ENCODE measurements at places on chromosomes 3 and 15.
A peak's percentile ranks its signal among the peaks of the same experiment; 100 is the strongest.

DNA sequence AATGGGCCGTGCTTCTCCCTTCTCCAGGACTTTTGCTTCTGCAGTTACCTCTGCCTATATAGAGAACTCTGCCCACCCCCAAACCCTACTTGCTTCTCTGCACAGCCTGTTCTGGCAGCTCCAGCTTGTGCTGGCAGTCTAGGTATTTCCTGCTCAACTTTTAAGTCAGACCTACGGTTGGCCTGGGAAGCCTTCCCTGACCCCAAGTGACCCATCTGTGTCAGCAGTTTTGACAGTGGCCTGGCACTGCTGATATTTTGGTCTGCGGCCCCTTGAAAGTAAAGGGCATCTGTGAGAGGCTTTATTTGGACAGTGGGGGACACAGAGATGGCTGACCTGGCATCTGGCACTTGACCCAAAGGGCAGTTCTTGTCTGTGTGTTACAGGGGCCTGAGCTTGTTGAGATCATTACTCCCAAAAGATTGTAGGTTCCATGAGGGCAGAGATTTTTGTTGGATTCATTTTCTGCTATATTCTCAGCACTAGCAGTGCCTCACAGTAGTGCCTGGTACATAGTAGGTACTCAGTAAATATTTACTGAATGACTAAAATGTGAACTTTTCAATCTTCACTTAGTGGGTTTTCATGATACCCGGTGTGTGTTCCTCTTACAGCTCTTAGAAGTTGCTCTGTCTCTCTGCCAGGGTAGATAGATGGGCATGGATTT, 55.2 kb upstream of the TRAK1 start:
- no peak for DNase-seq

DNA sequence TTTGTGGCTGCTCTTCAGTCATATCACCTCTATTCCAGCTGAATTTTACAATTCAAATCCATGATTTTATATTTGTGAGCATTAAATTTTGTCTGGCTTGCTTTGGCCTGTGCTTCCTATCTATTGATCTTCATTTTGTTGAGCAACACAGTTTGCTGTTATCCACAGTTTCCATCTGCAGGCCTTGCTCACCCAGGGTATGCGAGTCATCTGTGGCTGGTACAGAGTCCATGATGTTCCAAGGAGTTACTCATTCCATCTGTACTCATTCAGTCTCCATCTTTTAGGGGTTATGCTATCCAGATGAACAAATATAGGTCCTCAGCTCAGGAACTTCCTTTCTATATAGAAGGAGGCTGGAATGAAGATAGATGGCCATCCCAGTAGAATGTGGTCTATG, 70.1 kb upstream of the CCK start:
- no peak for DNase-seq

- DNase-seq: peak; percentile 9
Observed at GRCh38 chr15:68228143-68228970, 1.2 kb downstream of the CLN6 start.

DNA sequence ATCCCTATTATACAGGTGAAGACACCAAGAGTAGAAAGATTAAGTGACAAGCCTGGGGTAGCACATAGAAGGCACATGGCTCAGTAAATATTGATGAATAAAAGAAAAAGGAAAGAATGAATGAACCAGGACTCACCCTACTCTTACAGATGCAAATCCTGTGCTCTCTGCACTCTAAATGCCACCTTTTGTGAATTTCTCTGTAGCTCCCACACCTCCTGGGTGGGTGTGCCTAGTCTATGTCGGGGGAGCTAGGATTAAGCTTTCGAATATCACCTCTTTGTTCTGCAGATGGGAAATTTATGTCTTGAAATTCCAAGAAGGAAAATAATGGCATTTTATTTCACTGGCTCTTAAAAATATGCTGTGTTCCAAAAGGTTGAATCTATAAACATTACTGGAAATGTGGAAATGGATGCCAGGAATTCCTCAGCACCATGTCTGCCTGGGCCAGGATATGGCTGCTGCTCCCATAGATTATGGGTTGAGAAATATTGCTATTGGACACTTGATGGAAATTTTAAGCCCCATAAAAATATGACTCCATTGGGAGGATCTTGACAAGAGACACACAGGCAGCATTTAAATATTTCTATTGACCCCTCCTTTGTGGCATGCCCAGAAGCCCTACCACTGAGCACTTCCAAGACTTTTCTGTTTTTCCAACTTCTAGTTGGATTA, 43.3 kb downstream of the CCNB2 start:
- peak; percentile 78 for DNase-seq

- no peak for DNase-seq
Observed at GRCh38 chr3:12585970-12586369, 29.1 kb downstream of the MKRN2 start.

- DNase-seq: no peak
Observed at GRCh38 chr3:115503394-115503793, 119.9 kb upstream of the GAP43 start.

DNA sequence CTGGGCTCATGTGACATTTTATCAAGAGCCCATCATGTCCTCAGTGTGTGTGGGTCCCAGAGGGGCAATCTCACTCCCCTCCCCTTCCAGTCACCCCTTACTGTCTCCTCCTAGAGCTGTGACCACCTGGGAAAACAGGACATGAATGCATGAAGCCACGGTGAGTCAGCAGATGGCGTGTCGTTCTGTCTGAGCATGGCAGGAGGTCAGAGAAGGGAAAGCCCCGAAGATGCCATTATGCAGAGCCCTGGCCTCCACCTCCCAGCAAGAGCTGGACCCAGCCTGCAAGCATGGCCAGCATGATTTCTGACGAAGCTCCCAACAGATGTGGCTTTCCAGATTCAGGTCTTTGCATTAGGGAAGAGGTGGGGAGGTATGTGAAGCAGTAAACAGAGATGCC, 118.5 kb downstream of the TLE3 start:
- no peak for DNase-seq

- DNase-seq: no peak
Observed at GRCh38 chr15:78977091-78977571, 32.3 kb upstream of the CTSH start.

DNA sequence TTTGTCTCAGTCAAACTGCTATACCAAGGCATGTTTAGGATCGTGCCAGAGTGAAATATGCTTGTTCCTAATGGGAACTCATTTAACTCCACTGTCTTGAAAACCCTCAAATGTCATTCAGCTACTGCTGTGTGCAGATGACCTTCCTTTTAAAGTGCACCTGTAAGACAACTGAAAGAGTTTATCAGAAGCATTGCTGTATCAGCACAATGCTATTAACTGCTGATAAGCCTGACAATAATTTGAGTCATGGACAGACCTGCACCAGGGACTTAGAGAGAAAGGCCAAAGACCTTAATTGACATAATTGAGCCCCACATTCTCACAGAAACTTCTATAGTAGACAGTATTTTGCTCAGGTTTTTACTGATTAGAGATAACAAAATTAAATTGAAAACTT, 557.9 kb downstream of the DIPK2A start:
- DNase-seq: no peak

GRCh38 chr3:41881233-41881821, 80.6 kb downstream of the ULK4 start:
- DNase-seq: peak; percentile 40

DNA sequence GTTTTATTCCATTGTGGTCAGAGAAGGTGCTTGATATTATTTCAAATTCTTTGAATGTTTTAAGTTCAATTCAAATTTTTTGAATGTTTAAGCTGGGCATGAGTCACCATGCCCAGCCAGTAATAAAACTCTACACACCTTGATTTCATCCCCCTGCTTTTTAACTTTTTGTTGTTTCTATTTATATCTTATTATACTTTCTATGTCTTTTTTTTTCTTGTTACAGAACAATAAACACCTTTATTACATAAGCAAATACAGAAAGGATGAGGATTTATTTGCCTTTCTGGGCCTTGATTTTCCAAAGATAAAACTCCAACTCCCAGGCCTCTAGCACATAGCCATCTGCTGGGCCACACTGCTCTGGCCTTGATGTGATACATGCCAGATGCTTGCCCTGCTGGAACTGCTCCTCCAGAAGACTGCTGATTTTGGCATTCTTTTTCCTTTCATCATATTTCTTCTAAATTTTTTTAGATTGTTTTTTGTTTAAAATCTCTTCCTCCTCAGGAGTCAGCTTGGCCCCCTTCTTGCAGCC, 14.0 kb downstream of the DNAH12 start:
- no peak for DNase-seq

DNA sequence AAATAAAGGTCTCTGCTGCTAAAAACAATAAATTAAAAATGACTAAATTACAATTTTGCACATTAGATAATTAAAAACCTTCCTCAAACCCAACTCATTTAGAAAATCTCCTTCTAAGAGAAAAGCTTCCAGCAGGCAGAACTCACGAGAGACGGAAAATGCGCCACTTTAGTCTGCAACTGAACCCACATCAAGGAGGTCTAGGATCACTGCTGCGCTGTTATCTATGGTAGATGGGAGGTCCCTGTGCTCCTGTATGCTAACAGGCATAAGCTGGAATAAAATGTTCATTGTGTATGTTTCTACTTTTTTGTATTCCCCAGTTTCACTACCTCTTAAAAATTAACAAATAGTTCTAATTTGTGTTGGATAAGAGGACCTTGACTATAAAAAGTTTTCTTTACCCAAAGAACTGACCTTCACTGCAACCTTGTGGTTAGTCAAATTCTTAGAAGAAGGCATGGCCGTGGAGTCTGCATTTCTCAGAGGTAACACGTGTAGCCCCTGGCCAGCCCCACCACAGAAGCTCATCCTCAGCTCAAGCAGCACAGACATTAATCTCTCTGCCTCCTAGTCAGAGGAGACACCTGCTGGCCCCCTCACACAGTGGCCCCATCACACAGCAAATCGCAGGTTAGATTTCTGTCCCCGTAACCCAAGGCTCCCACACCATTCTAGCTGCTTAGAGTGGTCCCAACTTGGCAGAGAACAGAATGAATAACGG, 22.3 kb downstream of the STIMATE start:
- no peak for DNase-seq

GRCh38 chr15:49101536-49101935, 53.9 kb downstream of the COPS2 start:
- DNase-seq: peak; percentile 25

DNA sequence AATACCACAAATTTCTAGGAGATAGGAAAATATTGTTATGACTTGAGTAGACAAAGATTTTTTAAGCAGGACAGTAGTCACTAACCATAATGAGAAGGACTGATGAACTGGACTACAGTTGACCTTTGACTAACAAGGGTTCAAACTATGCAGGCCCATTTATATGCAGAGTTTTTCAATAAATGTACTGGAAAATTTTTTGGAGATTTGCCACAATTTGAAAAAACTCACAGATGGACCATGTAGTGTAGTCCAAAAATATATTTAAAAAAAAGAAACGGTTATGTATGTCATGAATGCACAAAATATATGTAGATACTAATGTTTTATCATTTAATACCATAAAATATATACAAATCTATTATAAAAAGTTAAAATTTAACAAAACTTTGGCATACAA, 151.8 kb downstream of the LRRN1 start:
- no peak for DNase-seq

- DNase-seq: no peak
Observed at GRCh38 chr3:173287361-173287760, 110.2 kb upstream of the NLGN1 start.

GRCh38 chr15:77860071-77860691, 217.3 kb downstream of the TBC1D2B start:
- DNase-seq: no peak

GRCh38 chr3:157160658-157161424, 894 bp upstream of the CCNL1 start:
- DNase-seq: peak; percentile 92

GRCh38 chr15:90917569-90917968, 14.5 kb downstream of the MAN2A2 start:
- DNase-seq: no peak

DNA sequence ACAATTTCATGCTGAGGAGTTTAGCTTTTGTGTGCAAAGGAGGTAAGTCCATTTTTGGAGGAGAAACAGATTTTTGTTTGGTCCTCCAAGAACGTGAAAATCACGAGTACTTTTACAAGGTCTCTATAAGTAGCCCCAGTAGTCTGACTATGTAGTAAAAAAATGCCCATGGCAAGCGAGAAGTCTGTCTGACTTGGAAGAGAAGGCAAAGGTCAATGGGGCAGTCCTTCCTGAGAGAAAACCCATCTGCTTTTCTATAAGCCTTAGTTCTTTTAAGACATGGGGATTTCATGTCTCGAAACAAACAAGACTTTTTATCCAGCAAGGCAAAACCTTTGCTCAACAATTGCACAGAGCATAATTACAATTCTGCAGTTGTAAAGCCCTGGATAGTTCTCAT, 183.2 kb downstream of the GAP43 start:
- DNase-seq: no peak

DNA sequence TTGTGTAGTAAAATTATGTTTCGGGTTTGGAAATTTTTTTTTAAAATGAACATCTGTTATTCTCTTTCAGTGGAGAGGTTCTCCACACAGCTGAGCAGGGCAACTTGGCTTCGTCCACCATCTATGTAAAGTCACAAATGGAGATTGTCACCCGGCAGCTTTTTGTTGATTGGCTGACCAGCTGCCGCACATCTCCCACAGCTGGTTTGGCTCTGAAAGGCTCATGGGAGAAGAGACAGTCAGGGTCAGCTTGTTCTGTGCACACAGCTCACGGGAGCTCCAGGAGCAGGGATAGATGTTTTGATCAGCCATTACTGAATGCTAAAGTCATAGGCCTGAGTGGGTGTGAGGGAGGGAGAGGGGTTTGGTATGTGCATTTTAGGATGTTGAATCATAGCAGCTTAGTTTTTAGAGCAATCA, 12.9 kb upstream of the CCDC80 start:
- DNase-seq: peak; percentile 94

GRCh38 chr15:94164202-94164807, 67.1 kb upstream of the MCTP2 start:
- DNase-seq: peak; percentile 73

- no peak for DNase-seq
Observed at GRCh38 chr15:75302318-75302717, 19.7 kb downstream of the GOLGA6D start.

DNA sequence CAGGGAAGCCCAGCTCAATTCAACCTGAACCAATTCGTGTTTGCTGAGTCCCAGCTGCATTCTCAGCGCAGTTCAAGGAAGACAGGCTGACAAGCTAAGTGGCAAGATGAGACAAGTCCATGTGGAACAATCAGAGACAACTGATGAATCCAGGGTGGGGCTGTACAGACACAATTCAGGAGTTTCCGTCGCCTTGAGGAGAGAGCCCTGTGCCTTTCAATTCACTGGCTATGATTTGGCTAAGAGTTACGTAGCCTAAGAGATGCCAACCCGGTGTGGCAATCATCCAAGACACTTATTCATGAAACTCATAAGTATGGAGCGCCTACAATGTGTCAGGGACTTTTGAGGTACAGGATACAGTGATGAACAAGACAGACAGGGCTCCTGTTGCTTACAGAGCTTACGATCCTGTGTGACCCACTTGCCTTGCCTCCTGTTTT, 15.5 kb upstream of the ZBED2 start:
- DNase-seq: no peak

- no peak for DNase-seq
Observed at GRCh38 chr3:113552851-113553250, 20.5 kb downstream of the SIDT1 start.

Data from fibroblast of skin of right quadriceps (primary cell).